Caki2 (cell line): ENCODE measurements at places on chromosomes 7 and 10. TPM values are rescaled to one million over a fixed set of nuclear protein-coding genes. Genes with fewer than 3 reads are reported as not detected.

DNA sequence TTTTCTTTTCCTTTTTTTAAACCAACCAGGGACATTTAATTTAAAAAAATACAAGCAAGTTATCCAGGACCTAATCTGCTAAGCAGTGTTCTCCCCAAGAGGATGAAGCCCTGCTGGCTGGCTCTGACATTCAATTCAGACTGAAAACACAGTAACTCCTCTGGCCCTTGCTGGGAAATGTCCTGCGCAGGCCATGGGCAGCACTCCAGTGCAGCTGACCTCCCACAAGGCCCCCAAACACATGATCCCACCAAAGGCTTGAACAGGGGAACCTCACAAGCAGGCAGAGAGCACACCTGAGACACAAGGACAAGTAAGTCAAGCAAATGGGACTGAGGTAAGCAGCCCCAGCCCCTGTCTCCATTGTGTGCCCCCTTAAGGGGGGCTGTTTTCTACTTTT is 56.9 kb upstream of the FHIP2A start:
- DNase-seq = no peak

GRCh38 chr10:87064651-87065050 is 30.0 kb downstream of the GLUD1 start:
- no peak for DNase-seq

- no peak for DNase-seq
Measured at GRCh38 chr7:155692317-155692716, 47.9 kb downstream of the RBM33 start.

The FAM180A gene
- 0.84 TPM in 1 of 2 replicates, not detected in the other for total RNA-seq
